ENCODE measurements at places on chromosomes 12 and 14.

- DNase-seq, result no peak
These were observed 2.1 kb upstream of the USP44 start for GRCh38 chr12:95553197-95553943.

DNA sequence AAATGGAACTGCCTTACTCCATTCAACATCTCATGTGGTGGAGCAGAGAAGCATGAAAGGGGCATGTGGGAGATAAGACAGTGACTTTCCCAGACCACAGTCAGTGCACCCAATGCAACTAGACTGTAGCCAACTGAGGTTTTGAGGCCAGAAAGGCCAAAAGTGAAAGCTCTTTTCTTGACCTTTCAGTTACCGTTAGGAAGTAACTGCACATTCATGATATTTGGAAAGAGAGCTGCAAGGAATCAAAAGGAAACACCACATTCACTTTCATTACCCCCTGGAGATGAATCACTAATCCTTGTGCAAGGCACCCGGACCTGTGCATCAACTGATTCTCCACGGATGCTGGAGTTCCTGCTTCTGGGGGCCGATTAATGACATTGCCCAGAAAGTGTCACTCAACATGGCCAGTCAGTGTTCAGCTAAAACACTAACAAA, 72.9 kb upstream of the ELK3 start:
- DNase-seq, result no peak

- DNase-seq, result peak; percentile 55
These were observed 196.6 kb downstream of the PCNX1 start for GRCh38 chr14:71103662-71104484.

DNA sequence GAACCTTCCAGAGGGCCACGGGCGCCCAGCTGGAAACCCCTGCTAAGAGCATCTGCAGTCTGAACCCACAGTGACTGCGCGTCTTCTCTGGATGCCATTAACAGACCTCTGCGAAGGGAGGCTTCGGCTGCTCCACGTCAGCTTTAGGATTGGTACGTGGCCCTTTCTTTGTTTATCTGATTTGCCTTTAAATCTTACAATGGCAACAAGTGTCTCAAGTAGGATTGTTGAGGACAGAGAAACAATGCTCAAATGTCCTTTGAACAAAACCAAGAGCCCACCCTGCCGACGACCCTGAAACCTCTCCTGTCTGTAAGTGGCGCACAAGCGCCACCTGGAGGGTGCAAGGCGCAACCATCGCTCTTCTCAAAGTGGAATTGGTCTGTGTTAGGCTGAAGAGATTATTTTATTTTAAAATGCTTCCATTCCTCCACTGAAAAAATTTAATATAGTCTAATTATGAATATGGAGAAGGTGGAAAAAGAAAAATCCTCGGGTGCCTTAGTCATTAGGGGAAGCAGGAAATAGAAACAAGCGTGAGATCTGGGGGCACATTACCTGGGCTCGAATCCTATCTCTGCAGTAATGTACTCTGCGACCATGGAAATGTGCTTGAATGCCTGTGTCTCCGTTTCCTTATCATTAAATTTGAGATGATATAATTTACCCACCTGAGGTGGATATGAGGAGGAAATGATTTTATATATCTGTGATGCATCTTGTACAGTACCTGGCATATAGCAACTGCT, 82.6 kb upstream of the PTPRB start:
- DNase-seq, result peak; percentile 29

GRCh38 chr14:68015356-68016254, 196.0 kb downstream of the RAD51B start:
- DNase-seq, result no peak

GRCh38 chr14:98867146-98867545, 404.9 kb downstream of the BCL11B start:
- no peak for DNase-seq

DNA sequence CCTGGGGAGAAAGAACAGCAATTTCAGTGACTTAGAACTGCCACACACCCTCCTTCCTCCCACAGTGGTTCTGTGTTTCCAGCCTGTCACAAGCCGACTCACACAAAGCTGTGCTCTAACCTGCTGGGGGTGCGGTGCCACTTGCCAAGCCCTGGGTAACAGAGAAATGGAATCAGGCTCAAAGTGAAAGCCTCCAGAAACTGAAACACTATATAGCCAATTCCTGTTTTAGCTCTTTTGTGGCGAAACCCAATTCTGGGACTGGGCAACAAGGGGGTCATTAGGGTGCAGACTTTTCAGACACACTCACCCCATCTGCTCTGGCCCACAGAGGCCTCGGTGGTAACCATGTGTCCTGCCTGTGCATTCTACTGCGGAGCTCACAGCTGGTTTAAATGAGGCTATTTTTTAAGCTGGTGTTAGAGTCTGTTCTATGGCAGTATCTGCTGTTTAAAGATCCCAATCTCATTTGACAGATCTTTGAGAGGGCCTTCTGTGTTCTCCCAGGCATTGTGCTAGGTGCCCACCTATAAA, 15.2 kb upstream of the ACTR6 start:
- no peak for DNase-seq

DNA sequence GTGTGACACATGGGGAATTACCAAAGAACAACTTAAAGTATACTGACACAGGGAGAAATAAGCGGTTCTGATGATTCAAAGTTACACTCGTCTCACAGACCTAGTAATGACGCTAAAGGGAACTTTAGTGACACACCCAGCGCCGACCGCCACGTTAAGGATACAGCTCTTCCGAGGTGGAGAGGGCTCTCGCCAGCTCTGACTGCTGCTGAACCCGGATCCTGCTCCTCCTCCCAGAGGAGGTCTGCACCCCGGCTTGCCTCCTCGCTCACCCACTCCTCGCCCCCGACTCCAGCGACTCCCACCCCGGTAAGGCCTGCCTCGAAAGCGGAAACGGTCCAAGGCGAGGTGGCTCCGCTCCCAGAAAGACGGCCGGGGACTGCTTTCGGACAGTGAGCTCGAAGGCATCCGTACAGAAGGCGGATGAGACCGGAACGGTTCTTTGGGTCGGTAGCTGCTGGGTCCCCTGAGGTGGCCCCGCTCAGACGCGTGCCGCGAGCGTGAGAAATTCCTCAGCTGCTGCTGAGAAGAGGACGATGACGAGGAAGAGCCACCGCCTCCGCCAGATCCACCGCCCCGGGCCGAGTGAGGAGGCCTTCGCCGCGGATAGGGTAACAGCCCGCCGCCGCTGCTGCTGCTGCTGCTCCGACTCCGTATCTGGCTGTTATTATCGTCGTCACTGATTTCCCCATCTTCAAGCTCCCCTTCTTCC, 643 bp downstream of the ZFC3H1 start:
- DNase-seq, result peak; percentile 60

- DNase-seq, result no peak
These were observed 18.0 kb upstream of the PRPF39 start for GRCh38 chr14:45065956-45066355.

DNA sequence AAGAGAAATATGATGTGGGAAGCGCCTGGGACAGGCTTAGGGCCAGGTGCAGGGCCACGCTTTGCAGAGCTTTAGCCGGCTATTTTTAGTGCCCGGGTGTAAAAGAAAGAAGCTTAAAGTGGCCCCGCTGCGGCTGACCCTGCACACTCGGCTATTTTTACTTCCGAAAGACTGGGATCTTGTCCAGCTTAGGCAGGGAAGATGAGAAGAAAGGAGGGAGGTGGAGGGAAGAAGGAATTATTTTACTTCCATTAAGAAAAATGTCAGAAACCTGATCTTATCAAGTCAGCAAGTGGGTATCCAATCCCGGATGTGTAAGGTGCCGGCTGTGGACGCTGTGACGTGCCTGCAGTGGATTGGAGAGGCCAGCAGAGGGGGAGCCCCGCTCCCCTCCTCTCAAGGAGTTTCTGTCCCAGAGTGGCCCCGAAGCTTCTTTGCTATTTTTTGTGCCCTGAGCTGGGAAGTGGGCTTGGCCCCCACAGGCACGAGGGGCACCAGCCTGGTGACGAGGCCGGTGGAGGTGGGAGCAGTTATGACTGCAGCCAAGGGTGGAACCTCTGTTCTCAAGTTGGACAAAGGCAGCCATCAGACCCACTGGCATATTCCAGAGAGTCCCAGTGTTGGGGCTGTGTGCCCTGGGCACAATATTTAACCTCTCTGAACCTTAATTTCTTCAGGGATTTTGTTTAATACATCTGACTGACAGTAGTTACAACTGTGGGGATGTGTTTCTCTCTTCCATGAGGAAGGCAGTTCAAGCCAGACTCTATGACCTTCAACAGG, 97.7 kb downstream of the ESRRB start:
- no peak for DNase-seq

DNA sequence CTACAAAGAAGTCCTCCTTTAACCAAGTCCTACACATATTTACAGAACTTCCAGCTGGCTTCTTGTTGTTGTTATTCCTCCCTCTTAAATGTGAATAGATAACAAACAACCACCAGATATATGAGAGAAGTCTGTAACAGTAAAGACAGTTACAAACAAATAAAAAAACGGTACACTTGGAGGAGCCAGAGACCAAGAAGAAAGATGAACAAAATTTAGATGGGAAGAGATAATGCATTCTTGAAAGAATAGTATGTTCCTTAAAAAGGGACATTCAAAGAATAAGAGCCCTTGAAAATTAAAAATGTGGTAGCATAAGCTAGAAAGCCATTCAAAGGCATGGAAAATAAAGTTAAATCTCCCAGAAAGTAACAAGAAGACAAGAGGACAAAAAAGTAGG, 25.9 kb downstream of the SLCO1A2 start:
- no peak for DNase-seq

DNA sequence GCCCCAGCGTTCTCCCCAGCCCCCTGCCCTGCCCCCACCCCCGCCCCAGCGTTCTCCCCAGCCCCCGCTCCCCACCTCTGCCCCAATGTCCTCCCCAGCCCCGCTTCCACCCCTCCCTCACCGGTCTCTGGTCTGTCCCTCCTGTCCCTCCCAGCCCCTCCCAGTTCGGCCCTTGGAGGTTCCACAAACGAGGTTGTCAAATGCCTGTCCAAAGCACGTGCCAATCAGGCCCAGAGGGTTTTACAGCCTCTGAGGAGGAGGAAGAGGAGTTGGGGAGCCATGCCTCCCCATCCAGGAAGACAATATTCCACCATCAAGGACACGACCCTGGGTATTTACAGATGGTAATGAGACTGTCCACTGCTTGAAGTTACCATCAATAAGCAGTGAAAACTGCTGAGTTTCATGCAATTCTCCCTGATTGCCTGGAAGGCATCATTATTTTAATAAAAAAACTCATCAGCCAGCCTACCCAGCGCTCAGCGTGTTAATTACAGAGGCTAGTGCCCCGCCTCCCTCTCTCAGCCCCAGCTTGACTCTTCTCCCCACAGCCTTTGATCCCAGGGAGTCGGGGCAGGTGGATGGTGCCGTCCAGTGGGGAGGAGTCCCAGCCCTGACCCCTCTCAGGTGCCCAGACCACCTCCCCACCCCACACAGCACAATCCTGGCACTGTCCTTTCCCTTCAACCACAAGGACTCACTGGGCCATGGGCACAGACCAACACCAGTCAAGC, 30.6 kb upstream of the C14orf180 start:
- no peak for DNase-seq

DNA sequence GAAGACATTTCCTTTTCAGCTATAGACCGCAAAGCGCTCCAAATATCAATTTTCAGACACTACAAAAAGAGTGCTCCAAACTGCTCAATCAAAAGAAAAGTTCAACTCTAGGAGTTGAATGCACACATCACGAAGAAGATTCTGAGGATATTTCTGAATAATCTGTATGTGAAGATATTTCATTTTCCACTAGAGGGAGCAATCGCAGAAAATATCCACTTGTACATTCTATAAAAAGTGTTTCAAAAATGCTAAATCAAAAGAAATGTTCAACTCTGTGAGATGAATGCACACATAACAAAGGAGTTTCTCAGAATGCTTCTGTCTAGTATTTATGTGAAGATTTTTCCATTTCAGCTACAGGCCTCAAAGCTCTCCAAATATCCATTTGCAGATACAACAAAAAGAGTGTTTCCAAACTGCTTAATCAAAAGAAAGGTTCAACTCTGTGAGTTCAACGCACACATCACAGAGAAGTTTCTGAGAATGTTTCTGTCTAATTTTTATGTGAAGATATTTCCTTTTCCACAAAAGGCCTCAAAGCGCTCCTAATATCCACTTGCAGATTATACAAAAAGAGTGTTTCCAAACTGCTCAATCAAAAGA, 643.8 kb upstream of the ALG10B start:
- no peak for DNase-seq

GRCh38 chr14:63448841-63449240, 94.3 kb downstream of the PPP2R5E start:
- no peak for DNase-seq

GRCh38 chr14:66815687-66816086, 307.7 kb downstream of the GPHN start:
- DNase-seq, result no peak

GRCh38 chr12:91173124-91173523, 9.5 kb downstream of the DCN start:
- no peak for DNase-seq

- DNase-seq, result no peak
These were observed 160.6 kb downstream of the ZFP36L1 start for GRCh38 chr14:68632054-68632895.

GRCh38 chr14:56199982-56200577, 81.9 kb downstream of the PELI2 start:
- DNase-seq, result no peak

DNA sequence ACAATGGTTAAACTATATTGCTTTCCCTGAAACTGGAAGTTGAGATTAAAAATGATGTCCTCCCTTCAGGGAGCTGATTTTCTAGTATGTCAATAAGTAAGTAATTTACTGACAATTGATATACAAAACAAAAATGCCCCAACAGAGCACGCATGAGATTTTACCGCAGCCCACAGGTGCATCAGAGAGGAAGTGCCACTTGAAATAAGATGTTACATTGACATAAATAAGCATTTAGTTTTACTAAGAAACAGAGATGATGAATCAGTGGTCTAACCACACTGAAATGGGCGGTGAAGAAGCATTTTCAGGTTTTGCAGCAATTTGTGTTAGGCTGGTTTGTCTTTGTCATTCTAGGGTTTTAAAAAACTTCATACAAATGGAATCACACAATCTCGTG, 8.8 kb upstream of the CLECL1 start:
- no peak for DNase-seq

DNA sequence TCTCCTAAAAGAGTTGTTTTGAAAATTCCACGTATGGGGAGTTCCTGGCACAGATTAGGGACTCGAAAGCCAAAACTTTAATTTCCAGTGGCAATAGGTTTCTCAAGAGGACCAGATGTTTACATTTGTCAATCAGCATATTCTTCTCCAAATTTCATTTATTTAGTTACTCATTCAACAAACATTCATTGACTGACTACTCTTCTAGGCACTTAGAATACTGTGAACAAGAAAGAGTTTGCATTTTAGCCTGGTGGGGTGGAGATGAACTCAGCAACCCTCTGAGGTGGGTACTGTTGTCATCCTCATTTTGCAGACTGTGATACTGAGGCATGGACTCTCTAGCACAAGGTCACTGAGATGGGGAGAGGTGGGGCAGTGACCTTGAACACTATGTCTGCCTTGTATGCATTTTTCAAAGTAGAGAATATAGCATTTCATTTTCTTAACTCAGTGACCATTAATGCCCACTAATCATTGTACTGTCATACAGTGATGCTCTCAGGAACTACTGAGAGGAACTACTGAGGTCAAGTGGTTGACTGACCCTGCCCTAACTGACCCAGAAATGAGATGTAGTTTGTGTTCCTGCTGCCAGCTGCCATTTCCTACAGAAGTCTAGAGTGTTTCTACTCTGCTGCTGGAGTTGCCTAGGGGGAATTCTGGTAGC, 2.2 kb downstream of the L3HYPDH start:
- DNase-seq, result no peak

GRCh38 chr14:68881396-68881795, 88.5 kb upstream of the ZFP36L1 start:
- DNase-seq, result no peak

All from large intestine (tissue), 12 donors.